ENCODE measurements at places on chromosomes 6 and 20.

DNA sequence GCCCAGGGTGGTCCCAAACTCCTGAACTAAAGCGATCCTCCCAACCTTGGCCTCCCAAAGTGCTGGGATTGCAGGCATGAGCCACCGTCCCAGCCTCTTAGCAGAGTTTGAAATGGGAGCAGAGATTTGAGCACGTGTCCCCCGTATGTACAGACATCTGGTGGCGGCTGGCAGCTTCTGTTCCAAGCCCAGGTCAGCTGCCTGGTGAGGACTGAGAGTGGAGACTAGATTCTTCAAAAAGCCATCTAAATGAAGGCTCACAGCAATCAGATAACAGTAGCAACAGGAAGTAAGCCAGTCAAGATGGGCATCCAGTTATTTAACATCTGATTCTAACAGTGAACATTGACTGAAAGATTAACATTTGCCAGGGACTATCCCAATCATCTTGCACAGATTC lies 128.1 kb upstream of the AKAP12 start:
- no peak for DNase-seq

- DNase-seq: no peak
Observed at GRCh38 chr6:5610640-5611039, 349.3 kb downstream of the FARS2 start.

- no peak for DNase-seq
Observed at GRCh38 chr20:62332989-62333819, 30.4 kb downstream of the ADRM1 start.

DNA sequence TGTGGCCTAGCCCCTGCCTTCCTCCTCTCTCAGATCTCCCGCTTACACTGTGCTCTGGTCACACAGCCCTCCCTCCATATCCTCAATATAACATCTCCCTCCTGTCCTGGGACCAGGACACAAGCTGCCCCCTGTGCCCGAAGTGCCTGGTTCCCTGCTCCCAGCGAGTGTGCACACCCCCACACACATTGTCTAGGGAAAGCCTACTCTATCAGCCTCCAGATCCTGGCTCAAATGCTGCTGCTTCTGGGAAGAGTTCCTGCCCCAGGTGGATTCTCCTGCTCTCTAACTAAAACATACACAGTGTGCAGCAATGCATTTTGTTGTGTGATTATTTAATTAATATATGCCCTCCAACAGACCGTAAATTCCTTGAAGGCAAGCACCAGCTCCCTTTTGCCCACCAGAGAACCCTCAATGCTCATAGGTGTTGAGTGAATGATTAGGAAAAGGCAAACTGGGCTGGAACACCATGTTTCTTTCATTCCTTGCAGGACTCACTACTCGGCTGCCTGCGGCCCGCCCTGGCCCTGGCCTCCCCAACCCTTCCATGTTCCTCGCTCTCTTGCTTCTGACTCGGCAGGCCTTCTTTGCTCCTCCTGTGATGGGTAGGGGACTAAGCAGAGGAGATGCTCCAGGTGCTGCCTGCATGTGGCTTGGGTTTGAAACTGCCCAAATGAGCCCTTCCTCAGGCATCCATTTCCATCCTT lies 194.6 kb downstream of the ZDHHC14 start:
- DNase-seq: no peak

DNA sequence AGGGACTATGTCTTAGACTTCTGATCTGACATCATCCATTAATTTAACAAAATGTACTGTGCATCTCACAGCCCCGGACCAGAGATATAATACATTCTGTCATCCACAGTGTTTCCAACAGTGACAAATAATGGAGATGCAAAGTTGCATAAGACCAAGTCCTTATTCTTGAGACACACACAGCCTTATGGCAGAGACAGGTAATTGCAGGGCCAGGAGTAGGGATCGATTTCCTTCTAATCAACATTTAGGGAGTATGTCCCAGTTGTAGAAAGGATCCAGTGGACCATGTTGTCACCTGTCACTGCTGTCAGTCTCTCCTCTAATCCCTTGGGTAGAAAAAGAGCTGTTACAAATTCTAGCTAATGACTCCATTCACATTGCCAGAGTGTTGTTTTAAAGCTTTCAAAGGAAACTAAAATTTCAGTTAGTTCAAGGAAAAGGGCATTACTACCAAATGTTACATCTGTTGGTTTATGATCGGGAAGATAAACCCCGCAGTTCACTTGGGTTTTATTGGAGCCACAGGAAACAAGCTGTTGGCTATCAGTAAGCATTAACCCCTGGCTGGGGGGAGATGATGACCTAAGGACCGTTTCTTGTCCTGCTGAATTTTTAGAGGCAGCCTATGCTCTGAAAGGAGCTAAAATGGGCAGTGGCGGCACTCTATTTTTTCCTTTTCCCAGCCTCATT lies 111.4 kb upstream of the ATXN1 start:
- DNase-seq: no peak

Data from NT2/D1 (cell line).